ENCODE measurements at places on chromosomes 7 and 10.

DNA sequence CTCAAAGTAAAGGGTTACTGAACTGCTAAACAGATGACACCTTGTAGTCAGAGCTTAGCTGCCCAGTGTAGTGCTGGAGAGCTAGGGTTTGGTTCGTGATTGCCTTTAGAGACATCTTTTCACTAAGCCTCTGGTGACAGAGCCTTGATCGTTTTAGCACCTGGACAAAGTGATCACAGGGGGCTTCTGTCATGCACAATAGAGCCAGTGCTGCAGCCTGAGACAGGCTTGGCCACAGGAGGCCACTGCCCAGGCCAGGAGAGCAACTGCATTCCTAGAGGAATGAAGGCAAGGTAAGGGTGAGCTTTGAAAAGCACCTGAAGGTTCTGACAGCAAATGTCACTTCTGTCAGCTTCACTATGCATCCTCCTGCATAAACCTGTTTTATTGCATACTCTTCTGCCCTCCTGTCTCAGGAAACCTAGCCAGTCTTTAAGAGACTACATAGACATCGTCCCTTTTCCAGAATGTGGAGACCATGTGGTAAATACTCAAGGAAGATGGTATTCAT is 122.9 kb downstream of the NPY start:
- DNase-seq: peak; percentile 86

GRCh38 chr10:132290631-132291030 is 17.1 kb downstream of the STK32C start:
- no peak for DNase-seq

GRCh38 chr10:125559210-125559609 is 123.8 kb downstream of the TEX36 start:
- no peak for DNase-seq

- peak; percentile 41 for DNase-seq
Measured at GRCh38 chr10:2981361-2981801, 86.0 kb upstream of the PFKP start.

DNA sequence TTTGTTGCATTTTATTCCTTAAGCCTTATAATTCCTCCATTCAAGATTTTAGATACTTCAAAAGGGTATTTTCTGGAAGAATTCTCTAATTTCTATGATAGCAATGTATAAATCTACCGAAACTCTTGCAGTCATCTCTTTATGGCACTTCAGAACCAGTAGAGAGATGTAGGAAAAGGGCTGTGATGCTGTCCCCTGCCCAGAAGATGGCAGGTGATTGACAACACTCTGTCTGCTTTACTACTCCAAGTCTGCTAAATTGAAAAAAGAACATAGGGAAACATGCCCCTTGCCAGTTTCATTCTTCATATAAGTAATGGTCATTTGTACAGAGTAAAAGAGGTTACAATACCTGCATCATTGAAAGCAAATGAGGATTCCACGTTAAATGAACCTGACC is 5.1 kb downstream of the TCTN3 start:
- DNase-seq: no peak

GRCh38 chr7:99579956-99580777 is 17.9 kb upstream of the TMEM225B start:
- DNase-seq: peak; percentile 83

GRCh38 chr7:155984028-155984580 is 171.8 kb upstream of the SHH start:
- DNase-seq: peak; percentile 10

DNA sequence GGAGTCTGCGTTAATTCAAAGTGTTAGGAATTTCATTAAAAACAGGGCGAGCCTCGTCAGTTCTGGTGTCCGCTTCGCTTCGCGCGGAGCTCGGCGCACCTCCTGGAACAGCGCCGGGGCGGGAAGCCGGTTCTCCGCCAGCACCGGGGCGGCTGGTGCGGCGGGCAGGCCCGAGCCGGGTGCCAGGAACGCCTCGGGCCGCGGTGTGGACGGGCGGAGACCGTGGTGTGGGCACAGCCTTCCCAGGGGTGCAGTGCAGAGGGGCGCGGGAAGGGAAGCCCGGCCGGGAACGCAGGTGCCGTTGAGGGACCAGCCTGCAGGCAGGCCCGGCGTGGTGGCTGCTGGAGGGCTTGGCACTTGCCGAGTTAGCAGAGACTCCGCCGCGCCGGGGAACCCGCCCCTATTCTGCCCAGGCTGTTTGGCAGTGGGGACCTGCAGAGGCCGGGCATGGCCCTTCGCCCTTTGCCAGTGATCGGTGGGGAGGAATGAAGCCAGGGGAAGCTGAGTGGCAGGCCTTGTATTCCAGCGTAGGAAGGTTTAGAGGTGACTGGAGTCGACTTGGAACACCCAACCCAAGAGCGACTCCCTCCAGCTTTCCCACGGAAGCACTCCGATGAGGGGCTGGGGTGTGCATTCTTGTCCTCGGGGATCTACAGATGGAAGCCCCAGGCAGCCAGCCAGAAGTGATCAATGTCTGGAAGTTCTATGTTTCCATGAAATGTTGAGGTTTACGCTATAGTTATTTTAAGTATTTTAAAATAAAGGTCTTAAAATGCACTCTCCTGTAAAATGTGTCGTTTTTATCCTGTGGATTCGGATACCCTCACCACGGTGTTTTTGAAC is 945 bp upstream of the RHEB start:
- peak; percentile 48 for DNase-seq
